Naive thymus-derived CD8-positive, alpha-beta T cell (primary cell): ENCODE measurements at places on chromosomes 12 and 14.

GRCh38 chr14:80776657-80777056 is 164.9 kb downstream of the CEP128 start:
- no peak for DNase-seq

DNA sequence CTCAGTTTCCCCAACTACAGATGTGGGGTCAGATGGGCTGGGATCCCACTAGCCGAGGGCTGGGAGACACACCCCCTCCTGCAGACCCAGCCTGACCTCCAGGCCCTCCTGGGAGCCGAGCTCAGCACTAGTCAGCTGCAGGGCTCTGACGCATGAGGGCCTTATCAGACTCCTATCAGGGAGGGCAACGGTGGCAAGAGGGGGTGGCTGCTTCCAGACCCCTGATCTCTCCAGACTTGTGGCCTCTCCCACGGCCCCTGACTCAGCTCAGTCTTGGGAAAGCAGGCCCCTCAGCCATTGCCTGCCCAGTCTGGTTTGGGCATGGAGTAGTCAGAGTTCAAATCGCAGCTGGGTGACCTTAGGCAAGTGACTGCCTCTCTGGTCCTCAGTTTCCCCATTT is 2.5 kb downstream of the RASAL1 start:
- DNase-seq: no peak

GRCh38 chr14:30864934-30865333 is 9.4 kb upstream of the COCH start:
- no peak for DNase-seq

DNA sequence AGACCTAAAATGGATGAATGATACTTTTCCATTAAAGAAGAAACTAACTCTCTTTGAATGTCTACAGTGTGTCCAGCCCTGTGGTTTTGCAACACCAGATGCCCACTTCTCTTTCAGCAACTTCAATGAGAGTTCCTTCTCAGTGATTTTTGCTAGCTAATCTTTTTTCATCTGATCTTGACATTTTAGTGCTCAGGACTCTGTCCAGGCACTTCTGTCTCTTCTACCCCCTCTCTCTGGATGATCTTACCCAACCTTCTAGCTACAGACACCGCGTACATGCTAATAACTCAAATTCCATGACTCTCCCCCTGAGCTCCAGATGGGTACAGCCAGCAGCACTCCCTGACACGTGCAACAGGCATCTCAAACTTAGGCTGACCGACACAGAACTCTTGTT is 161.1 kb upstream of the FOXN3 start:
- no peak for DNase-seq

DNA sequence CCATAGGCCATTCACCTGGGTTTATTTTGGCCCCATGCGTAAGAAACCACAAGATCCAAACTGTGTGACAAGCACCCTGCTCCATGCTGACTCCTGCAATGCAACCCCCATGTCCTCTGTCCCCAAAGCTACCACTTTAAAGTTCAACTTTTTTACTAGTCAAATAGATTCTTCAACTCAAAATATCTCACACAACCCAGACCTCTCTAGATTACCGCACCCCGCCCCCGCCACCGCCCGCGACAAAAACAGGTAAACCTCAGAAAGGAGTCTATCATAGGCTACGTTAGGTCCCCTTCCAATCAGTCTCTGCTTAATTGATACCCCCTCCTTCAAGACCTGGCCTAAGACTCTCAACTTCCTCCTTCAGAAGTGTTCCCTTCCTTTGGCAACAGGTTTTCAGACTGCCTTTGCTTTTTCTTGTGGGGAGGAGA is 2.2 kb downstream of the ZFP36L1 start:
- peak; percentile 44 for DNase-seq

GRCh38 chr14:53152184-53152886 is 788 bp downstream of the DDHD1 start:
- peak; percentile 73 for DNase-seq

- no peak for DNase-seq
Measured at GRCh38 chr12:125983094-125983783, 918.0 kb downstream of the AACS start.

GRCh38 chr12:56224954-56225353 is 812 bp downstream of the NABP2 start:
- peak; percentile 9 for DNase-seq

GRCh38 chr14:104923640-104924420 is 849 bp upstream of the PLD4 start:
- no peak for DNase-seq

DNA sequence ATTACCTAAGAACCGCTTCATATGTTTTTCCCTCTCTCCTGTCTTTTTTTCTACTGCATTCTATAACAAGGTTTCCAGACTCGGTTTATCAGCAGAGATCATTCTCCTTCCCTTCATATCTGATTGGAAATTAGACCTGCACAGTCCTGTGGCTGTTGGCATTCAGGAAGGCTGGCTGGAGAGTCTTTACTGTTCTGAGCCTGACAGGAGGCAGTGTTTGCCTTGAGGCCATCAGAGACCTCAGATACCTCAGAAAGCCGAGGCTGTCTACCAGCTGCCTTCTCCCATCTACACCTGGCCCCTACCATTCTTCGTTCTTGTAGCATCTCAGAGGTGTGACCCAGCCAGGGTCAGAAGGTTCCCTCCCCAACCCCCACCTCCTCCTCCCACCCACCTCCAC is 182.0 kb downstream of the CAND1 start:
- no peak for DNase-seq

DNA sequence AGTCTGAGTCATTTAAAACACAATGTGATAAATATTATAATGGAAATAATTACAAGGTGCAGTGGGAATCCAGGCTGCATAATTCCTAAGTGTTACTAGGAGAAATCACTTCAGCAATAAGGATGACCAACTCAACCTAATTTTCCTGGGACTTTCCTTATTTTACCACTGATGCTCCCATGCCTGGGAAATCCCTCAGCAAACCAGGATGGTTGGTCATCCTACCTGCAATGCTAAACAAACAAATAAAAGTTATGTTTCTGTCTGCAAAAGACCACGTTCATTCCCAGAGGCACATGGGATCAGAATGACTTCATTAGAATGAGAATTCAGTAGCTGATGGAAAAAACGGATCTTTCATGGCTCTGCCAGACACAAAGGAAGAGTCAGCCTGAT is 130.8 kb upstream of the RAP1B start:
- DNase-seq: no peak

DNA sequence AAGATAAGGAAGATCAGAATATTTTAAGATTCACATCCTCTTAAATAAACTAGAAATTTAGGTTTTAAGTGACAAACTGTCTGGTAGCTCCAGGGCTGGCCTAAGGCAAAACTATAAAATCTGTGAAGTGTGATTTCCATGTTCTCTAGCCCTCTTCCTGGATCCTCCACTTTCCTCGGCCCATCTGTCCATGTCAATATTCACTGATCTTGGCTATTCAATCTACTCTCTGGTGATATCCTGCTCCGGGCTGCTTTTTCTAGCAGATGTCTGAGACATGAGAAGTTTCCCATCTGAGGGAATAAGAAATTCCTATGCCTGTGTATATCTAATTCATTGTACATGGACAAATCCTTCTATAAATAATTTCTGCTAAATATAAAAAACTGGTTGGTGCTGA is 500.4 kb downstream of the GALC start:
- no peak for DNase-seq

DNA sequence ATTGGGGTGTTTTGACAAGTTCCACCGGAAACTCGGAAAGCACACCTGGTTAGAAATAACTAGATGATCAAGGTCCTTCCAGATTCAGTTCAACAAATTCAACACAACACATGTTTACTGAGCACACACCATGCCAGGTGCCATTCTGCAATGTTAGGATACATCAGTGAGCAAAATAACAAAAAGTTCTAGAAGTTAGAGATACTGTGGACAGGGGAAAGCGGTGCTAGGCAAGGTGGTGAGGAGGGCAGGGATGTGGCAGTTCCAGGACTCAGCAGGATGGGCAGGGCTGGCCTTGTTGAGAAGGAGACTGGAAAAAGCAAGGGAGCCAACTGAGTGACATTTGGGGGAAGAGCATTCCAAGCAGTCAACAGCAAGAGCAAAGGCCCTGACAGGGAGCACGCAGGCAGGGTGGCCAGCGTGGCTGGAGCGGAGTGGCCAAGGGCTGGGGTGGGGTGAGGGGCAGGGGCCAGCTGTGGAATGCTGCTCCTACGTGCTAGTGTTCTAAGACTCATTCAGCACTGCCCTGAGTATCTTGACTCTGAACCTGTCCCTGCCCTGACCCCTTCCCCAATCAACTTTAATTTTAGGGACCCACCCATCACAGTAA is 19.4 kb upstream of the FAIM2 start:
- DNase-seq: no peak
